ENCODE measurements at places on chromosomes 11 and 22.

GRCh38 chr11:27945348-27945747 lies 162.6 kb downstream of the KIF18A start:
- ATAC-seq, result no peak

DNA sequence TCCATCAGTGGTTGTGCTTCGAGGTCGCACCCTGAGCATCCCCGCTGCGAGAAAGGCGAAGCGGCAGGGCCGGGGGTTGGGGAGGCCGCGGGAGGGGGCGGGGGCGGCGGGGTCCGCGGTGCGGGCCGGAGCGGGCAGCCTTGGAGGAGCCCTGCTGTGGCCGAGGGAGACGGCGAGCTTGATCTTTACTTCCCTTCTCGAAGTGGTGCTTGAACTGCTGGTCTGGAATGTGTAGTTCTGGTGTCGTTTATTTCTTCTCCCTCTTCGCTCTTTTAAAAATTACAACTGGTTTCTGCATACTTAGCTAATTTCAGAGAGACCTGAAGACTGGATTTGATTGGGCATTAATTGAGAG lies 1.1 kb downstream of the APLP2 start:
- no peak for ATAC-seq

DNA sequence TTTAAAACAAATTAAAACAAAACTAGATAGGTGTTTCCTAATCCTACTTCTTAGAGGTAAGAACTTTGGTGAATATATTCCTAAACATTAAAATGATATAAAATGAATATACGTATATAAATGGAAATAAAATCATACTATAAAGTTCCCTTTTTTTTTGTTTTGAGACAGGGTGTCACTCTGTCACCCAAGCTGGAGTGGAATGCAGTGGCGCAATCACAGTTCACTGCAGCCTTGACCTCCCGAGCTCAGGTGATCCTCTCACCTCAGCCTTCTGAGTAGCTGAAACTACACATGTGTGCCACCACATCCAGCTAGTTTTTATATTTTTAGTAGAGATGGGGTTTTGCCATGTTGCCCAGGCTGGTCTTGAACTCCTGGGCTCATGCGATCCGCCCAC lies 44.9 kb downstream of the NPAT start:
- ATAC-seq, result no peak

- no peak for ATAC-seq
These were observed 45.9 kb downstream of the MN1 start for GRCh38 chr22:27755521-27756211.

DNA sequence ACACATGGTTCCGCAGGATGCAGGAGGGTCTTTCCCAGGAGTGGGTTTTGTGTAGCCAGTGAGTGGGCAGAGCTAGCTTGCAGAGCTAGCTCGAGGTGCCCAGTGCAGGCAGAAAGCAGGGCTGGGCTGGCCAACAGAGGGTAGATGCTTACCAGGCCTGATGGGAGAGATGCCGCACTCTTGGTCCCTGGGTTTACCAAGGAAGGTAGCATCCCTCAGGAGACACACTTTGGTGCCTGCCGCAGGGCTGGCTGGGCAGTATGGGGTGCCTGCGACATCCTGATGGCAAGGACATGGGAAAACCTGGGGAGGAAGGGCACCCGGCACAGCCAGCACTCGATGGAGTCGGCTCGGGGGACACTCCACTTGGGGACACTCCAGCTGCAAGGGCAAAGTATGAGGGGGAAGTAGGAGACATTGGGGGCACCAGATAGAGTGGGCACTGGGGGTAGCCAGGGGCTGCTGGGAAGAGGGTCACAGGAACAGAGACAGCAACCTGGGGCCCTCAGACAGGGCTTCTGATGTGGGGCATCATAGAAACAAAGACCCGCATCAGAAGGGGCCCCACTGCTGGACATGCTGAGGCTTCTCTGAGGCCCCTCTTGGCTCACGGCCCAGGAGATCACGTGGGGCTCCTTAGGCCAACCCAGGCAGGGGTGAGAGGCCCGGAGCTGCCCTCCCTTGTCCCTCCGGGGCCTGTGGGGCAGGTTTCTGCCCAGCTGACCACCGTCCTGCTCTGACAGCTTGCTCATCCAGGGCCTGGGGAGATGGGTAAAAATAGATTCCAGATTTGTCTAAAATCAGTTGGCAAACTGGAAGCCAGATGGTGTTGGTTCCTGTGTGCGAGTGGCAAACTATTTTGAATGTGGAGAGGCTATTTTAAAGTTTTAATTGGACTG lies 89.8 kb downstream of the MORC2 start:
- ATAC-seq, result no peak

- peak; percentile 68 for ATAC-seq
These were observed 11.1 kb downstream of the TXN2 start for GRCh38 chr22:36470162-36470993.

DNA sequence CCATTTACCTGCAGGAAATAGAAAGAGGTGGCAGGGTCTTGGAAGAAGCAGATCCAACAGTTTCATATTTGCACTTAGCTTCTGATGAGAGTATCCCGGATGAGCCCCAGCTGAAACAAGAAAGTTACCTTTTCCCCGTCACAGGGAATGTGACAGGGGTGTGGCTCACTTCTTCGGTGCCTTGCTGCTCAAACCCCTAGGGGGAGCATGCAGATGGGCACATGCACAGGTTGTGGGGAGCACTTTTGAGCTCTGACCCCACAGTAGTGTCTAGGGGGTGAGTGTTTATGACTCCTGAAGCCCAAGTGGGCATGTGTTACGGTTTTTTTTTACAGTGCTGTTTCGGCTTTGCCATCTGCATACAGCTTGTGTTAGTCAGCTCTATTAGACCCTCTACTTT lies 1221.0 kb downstream of the JRKL start:
- ATAC-seq, result no peak

- ATAC-seq, result no peak
These were observed 296.7 kb upstream of the SYN3 start for GRCh38 chr22:33354928-33355327.

- no peak for ATAC-seq
These were observed 35.0 kb upstream of the RASD2 start for GRCh38 chr22:35505399-35506258.

GRCh38 chr11:64777449-64778222 lies 706 bp downstream of the SF1 start:
- ATAC-seq, result peak; percentile 42

DNA sequence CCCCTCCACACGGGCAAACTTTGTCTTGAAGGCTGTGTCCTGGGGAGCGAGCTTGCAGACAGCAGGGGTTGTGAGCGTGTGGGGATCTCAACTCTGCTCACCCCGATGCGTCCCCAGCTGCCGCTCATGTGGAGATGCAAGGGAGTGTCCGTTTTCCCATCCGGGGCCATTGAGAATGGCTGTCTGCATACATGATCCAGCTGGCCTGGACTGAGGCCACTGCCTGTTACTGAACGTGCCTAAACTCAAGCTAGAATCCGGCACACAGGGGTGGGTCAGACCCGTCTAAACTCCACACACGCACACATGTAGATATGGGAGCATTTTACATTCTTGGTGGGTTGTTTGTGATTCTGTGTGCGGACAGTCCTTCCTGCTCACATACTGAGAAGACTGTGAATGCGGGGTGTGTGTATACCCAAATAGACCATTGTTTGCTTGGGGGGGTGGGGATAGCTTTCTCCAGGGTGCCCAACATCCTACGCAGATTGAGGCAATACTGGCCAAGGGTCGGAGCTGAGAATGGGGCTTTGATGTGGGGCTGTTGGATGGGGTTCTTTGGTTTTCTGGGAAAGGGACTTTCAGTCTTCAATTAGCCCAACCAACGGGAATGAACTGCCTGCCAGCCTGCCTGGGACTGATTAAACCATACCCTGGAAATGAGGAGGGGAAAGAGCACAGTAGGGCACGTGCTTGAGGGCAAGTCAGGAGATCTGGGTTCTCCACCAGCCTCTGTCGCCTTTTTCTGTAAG lies 60.4 kb downstream of the ST3GAL4 start:
- no peak for ATAC-seq

DNA sequence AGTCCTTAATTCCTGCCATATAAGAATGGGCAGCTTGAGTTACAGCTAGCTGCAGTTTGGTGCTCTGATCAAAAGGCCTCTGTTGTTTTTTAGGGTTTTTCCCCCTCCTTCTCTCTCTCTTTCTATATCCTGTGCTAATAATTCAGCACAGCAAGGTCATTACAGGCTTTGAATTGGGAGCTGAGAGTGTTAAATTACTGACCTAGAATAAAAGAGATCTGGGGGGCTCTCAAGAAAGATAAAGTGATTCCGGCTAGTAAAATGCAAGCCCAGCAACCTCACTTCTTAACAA lies 84.9 kb downstream of the CSTPP1 start:
- ATAC-seq, result no peak

GRCh38 chr11:73645972-73646631 lies at the start of gene PLEKHB1:
PLEKHB1 (plus strand) TSS chr11:73646581; CDS start chr11:73646609, 28 bp downstream.
- ATAC-seq, result no peak

- ATAC-seq, result no peak
These were observed 5.2 kb upstream of the DNAJB7 start for GRCh38 chr22:40867109-40867508.

DNA sequence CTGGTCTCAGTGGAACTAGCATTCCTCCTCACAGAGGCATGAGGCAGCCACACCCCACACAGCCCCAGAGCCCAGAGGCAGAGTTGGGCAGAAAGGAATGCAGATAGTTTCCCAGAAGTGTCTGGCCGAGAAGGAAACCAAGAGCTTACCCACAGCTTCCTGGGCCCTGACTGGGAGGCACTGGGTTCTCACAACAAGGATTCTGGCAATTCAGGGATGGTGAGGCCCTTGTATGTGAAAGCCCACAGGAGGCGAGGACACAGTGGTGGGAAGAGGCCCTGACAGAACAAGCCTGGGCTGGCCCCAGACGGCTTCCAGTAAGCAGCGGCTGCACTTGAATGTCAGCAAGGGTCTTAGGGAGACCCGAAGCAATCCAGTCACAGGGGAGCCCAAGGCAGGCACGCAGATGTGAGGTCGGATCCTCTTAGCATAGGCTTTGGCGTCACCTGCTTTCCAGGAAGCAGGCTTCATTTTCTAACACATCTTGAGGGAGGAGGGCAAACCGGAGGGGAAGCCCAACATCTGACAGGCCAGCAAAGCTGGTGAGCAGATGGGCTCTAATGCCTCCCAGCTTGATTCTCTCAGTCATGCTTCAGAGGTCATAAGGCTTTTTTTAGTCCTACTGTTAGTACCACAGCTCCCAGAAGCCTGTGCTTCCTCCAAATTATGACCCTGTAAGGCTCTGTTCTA lies 78.3 kb upstream of the AKIP1 start:
- peak; percentile 88 for ATAC-seq

DNA sequence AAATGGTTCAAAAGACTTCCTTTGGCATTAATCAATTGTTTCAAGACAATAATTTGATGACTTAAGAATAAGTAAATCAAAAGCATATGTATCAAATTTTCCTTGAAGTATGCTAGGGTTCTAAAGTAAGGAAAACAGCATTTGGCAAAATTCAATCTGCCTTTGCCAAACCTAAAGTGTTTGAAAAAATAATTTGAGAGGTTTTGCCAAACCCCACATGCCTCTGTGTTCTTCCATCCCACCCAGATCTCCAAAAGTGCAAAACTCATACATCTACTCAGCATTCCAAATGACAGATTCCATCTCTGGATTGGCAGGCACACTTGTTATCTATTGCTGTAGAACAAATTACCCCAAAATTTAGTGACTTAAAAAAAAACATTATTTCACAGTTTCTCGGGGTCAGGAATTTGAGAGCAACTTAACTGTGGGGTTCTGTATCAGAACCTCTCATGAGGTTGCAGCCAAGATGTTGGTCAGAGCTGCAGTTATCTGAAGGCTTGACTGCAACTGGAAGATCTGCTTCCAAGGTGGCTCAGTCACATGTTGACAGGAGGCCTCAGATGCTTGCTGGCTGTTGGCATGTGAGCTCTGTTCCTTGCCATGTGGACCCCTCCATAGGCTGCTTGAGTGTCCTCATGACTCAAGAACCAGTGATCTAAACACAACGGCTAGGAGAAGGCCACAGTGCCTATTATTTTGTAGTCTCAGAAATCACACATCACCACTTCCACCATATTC lies 100.6 kb upstream of the ARHGAP42 start:
- no peak for ATAC-seq

DNA sequence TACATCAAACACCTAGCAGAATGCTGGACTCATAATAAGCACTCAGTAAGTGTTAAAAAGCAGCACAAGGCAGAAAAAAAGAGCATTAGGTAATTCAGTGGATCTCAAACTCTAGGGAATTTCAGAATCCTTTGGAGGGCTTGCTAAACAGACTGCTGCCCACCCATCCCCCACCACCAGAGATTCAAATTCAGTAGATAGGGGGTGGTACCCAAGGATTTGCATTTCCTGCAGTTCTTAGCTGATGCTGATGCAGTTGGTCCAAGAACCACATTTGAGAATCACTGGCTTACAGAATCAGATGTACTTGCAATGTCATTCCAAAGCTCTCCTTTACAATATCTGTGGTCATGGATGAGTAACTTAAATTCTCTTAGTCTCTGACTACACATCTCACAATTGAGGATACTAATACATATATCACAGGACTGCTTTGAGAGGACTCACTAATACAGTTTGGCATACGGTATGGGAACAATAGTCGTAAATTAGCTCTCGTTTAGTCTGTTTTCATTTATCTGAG lies 664.5 kb downstream of the KCNA4 start:
- ATAC-seq, result no peak

- no peak for ATAC-seq
These were observed 71.6 kb upstream of the PICALM start for GRCh38 chr11:86140334-86140990.

DNA sequence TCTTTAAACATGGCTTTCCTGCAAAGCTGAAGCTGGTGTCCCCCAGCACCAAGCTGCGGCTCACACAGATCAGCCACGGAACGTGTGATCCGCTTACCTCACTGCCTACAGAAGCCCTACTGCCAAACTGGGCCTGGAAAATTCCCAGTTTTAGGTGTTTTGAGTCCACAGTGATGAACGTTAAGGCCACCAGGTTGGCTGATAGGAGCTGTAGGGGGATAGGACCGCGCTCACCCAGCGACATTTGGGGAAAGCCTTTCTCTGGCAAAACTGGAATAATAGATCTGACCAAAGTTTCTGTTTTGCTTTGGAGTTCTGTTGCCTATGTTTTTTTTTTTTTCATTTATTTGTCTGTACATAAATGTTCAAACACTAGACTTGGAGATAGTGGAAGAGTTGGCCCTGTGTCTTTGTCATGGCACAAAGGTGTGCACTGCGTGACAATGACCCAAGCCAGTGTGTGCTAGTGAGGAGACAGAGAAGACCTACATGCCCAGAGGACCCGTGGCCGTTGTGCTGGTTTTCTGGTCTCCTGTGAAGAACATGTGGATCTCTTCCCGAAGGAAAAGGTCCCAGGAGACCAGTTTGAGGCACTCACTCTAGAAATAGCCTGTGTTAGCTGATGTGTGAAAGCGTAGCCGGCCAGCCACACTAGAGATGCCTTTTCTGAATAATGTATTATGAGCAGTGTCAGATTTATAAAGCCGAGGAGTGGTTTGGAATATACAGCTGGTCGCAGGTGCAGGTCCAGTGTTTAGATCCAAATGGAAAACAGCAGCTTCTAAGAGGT lies 15.0 kb downstream of the ASPHD2 start:
- no peak for ATAC-seq

GRCh38 chr11:64971421-64972233 lies at the start of gene MAJIN:
MAJIN (minus strand) TSS chr11:64972108; CDS start chr11:64959405, 12,703 bp downstream.
- peak; percentile 23 for ATAC-seq

GRCh38 chr22:37126882-37127281 lies 17.4 kb upstream of the TMPRSS6 start:
- no peak for ATAC-seq

GRCh38 chr11:93614173-93614722 lies 47.2 kb upstream of the CEP295 start:
- no peak for ATAC-seq

- ATAC-seq, result no peak
These were observed 407.8 kb upstream of the NARS2 start for GRCh38 chr11:78982473-78982872.

GRCh38 chr11:19853016-19853415 lies 140.4 kb downstream of the NAV2 start:
- ATAC-seq, result no peak
